ENCODE measurements at places on chromosomes 16 and 17.

- no peak for DNase-seq
Observed at GRCh38 chr16:68283801-68284598, 19.7 kb downstream of the SLC7A6 start.

DNA sequence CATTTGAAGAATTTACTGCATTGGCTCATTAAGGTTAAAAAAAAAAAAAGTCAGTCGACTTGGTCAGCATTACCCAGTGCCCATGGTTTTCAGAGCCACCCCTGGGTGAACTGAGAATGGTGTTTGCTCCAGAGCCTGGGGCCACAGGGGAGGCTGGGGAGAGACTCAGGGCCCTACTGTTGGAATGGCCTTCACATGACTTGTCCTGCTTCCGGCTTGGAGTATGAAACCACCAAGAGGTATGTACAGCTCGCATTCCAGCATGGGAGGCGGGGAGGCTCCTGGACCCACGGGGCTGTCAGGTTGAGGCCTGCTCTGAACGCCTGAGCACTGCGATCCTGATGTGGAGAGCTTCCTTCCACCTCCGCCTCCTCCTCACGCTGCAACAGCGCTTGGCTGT lies 36.8 kb downstream of the MSI2 start:
- no peak for DNase-seq

DNA sequence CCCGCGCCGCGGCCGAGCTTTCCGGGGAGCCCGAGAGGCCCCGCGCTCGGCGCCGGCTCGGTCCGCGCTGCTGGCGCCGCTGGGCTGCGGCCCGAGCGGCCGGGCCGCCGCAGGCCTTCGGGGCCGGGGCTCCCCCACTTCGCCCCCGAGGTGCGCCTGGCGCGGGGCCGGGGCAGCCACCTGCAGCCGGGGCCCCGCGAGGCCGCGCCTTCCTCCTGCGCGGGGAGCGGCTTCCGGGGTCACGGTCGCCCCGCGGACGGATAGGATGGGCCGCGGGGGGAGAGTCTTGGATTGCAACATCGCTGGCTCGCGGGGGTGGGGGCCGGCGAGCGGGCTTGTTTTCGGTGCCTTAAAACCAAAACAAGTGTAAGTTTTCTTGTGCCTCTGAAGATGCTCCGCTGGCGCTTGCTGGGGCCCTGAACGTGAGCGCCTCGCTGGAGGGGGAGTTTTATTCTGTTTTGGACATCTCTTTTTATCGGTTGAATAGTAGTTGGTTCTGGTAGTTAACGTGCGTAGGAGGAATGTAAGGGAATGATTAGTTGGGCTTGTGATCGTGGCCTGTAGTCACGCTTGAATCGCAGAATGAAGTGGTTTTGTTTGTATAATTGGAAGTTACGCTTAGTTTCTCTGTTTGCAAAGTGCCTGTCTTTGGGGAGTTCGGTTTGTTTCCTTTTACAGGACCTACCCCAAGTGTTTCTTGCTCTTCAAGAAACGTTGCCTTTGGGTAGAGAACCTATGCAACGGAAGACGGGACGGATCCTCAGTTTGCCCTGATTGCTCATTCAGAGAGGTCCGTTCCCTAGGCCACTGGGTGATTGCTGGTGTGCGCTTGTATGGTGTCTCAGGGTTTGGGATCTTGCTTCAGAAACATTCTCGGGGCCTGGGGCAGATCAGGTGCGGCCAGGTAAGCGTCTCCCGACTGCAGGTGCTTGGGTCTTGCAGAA lies 724 bp downstream of the UBE2I start:
- no peak for DNase-seq

DNA sequence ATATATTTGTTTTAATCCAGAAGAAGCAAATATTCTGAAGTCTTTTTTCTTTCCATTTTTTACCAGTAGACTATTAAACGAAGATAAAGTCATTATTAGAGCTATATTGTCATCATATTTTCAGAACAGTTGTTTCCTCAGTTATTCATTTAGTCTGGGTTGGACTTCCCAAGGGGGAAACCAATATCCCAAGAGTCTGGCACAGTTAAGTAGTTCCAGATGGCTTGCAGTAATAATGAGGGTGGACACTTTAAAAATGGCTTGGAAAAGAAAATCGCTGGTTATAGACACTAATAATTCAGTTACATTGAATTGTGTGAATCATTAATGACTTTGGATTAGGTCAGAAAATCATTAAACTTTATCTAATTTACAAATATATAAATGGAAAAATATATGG lies 3.9 kb downstream of the PPM1E start:
- no peak for DNase-seq

Data from activated CD8-positive, alpha-beta memory T cell treated with anti-CD3 and anti-CD28 coated beads for 48 hours (primary cell).